ENCODE measurements at places on chromosomes 13 and 19.

- DNase-seq, result no peak
Measured at GRCh38 chr13:76758257-76758656, 127.9 kb downstream of the KCTD12 start.

- no peak for DNase-seq
Measured at GRCh38 chr19:15194938-15195337, 5.9 kb downstream of the NOTCH3 start.

- no peak for DNase-seq
Measured at GRCh38 chr13:70408865-70409264, 300.6 kb upstream of the KLHL1 start.

- DNase-seq, result no peak
Measured at GRCh38 chr13:50643060-50643459, 200.4 kb downstream of the DLEU7 start.

- DNase-seq, result no peak
Measured at GRCh38 chr13:99973163-99973807, 1.7 kb upstream of the ZIC5 start.

DNA sequence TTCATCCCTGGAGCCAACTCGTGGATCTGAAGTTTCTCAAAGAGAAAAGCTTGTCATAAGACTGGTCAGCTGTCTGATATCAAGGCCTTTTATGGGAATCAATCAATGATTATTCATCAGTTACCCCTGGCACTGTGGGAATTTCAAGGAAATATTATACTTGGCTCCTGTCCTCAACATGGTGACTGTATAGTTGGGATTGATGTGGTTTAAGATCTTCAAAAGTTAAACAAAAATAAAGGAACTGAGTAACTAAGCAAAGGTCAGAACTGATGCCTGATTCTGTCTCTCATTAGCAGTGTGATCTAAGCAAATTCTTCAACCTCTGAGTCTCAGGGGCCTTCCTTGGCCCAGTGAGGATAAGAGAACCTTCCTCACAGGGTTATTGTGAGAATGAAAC is 22.2 kb upstream of the SERPINE3 start:
- DNase-seq, result no peak

GRCh38 chr19:15669891-15670290 is 3.0 kb upstream of the CYP4F12 start:
- DNase-seq, result no peak

DNA sequence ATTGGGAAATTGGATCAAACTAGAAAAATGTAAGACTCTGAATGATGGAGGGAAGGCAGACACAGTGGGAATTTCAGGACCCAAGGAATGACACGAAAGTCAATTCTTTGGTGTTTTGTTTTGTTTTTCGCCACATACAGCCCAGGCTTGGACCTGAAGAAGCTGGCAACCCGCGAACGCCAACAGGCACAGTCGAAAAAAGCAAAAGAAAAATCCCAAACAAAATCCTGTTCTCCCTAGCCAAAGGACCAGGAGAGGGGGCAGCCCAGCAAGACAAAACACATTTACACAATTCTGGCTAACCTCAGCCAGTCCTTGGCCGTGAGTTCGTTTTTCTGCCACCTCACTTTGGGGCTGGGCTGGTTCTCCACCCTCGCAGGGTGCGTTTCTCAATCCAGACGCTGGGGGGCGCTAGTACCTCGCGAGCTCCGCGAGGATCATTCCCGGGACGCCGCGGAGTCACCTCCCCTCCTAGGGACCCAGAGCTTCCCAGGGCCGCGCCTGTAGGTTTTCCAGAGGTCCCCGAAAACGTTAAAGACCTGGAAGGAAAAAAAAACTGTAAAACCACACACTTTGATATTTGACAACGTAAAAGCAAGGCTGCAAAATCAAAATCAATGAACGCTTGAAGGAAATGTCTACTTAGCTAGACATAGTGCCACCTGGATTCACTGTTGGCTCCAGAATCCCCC is 34.9 kb upstream of the TPM4 start:
- DNase-seq, result peak; percentile 69

GRCh38 chr19:17605761-17606589 is 50.5 kb downstream of the COLGALT1 start:
- peak; percentile 83 for DNase-seq

GRCh38 chr13:94212196-94212595 is 267.3 kb downstream of the DCT start:
- no peak for DNase-seq

- DNase-seq, result no peak
Measured at GRCh38 chr19:47471381-47471732, 336 bp downstream of the SLC8A2 start.

DNA sequence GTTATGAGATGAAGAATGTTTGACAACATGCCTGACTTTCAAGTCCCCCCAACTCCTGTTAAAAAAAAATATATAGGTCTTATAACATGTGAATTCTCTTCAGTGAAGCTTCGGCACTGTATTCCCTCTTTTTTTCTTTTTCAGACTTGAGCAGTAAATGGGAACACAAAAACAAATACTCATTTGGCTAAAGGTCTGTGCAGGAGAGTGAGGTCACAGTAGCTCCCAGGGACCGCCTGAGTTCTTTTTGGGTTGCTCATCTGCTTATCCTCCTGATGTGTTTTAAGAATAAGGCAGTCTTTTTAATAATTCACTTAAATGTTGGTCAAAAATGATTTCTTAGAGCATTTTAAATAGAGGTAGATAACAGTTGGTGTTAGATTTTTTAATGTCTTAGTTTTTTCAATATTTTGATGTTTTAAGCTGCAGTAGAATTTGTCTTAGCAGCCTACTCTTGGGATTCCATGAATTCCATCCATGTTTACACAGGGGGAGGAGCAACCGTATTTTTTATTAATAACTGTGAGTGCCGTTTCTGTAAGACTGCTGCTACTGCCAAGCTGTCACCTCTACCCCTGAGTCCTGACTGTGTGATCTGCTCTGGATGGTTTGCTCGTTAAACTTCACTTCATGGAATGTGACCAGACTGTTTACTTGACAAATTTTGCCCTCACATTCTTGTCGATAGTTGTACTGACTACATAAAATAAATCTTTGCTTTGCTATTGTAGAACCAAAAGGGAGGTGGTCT is 14.9 kb downstream of the HNRNPM start:
- peak; percentile 63 for DNase-seq

GRCh38 chr13:29594303-29594709 is 1.2 kb downstream of the SLC7A1 start:
- peak; percentile 63 for DNase-seq

- DNase-seq, result no peak
Measured at GRCh38 chr13:50994651-50995050, 85.1 kb downstream of the RNASEH2B start.

- no peak for DNase-seq
Measured at GRCh38 chr19:17205237-17206140, 9.7 kb upstream of the USE1 start.

GRCh38 chr19:47152205-47152604 is 21.6 kb downstream of the SAE1 start:
- no peak for DNase-seq

- no peak for DNase-seq
Measured at GRCh38 chr13:50636007-50636704, 207.3 kb downstream of the DLEU7 start.

GRCh38 chr13:77872995-77873394 is 45.6 kb downstream of the EDNRB start:
- no peak for DNase-seq

DNA sequence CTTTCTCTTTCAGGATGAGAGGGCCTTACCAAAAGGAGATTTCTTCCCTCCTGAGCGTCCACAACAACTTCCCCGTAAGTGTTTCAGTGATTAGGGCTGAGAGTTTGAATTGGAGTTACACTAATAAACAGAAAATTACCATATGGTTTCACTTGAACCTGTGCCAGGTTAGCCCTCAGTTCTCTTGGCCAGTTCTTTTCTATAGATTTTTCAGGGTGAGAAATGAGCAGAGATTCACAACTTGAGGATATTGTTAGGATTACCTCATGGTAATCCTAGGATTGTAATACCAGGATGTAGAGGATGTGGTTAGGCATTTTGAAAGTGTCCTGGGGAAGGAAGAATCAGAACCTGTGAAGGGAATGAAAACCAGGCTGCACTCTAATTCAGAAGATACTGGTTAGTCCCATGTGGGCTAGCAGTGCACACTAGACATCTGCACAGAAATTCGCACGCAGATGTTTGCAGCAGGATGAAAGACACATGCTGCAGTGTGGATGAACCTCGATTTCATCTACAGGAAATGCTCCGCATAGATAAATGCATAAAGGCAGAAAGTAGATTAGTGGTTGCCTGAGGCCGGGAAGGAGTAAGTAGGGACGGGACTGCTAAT is 24.1 kb downstream of the HNRNPM start:
- no peak for DNase-seq

DNA sequence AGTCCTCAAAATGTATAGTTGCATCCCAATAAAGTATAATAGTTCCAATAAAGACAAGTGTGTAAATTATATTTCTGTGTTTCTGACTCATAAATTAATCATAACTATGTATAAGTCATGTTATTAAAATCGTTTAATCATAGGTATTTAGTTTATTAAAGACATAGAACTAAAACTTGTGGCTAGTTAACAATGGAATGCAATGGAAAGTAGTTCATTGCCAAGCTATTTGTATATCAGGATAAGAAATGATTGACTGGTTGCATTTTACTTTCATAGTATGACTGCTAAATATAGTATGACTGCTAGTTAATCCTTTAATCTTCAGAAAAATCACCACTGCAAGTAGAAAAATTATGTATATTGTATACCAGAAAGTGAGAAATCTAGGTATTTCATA is 16.9 kb downstream of the COG3 start:
- no peak for DNase-seq

GRCh38 chr19:10290357-10290875 is 664 bp downstream of the ICAM5 start:
- DNase-seq, result no peak

GRCh38 chr13:33138441-33138840 is 122.2 kb downstream of the KL start:
- no peak for DNase-seq

- no peak for DNase-seq
Measured at GRCh38 chr13:113607889-113608635, 23.5 kb downstream of the TFDP1 start.

GRCh38 chr13:37652596-37652995 is 54.0 kb upstream of the POSTN start:
- DNase-seq, result peak; percentile 31

DNA sequence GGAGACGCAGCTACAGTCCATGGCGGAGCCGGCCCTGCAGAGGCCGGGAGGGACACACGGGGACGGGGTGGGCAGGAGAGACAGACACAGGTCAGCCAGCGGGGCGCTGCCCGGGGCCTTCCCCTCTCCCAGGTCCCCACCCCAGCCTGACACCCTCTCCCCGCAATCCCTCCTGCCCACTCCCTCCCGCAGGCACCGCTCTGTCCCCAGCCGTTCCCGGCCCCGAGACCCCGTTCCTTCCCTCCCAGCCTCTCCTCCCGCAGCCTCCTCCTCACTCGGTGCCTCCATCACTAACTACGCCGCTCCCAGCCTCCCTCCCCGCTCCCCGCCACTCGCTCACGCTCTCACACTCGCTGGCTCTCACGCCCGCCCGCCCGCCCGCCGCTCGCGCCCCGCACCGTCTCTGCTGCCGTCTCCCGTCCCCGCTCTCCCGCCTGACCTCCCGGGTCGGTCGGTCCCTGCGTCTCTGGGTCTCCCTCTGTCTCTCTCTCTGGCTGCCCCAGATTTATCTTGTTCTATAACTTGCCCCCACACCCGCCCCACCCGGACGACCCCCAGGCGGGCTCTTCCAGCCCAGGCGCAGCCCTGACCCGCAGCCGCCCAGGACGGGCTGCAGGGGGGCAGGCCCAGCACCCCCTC is 15.2 kb downstream of the ERFL start:
- no peak for DNase-seq

- no peak for DNase-seq
Measured at GRCh38 chr19:35330475-35330874, 1.5 kb downstream of the CD22 start.

GRCh38 chr13:68030152-68030809 is 800.1 kb upstream of the PCDH9 start:
- DNase-seq, result no peak

DNA sequence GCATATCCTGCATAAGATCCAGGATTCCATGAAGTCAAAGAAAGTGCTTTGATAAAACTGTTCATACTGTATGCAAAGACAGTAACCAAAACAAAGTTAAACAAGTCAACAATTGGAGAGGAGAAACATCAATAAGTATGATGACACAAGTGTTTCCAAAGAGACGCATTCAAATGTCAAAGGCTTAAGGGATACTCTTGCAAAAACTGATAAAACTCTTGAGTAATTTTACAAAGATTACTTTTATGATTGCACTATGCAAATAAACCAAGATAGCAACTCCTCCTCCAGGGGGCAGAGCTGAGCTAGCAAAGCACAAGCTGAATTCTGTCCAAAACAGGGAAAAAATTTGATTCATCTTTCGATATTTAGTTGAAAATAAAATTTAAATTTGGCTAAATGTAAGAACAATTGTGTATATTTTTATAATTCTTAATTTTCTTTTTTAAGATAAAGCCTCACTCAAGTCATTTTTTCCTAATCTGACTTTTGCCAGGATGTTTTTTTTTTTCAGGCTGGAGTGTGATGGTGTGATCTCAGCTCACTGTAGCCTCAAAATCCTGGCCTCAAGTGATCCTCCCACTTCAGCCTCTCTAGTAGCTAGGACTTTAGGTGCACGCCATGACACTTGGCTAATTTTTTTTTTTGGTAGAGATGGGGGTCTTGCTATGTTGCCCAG is 84.0 kb downstream of the MZT1 start:
- DNase-seq, result peak; percentile 21

- no peak for DNase-seq
Measured at GRCh38 chr19:33175156-33175782, 18.9 kb upstream of the LRP3 start.

GRCh38 chr13:30968846-30969245 is 36.4 kb downstream of the TEX26 start:
- no peak for DNase-seq

- no peak for DNase-seq
Measured at GRCh38 chr13:106088085-106088484, 447.4 kb downstream of the EFNB2 start.

GRCh38 chr19:30696514-30696913 is 324.3 kb downstream of the ZNF536 start:
- DNase-seq, result no peak

DNA sequence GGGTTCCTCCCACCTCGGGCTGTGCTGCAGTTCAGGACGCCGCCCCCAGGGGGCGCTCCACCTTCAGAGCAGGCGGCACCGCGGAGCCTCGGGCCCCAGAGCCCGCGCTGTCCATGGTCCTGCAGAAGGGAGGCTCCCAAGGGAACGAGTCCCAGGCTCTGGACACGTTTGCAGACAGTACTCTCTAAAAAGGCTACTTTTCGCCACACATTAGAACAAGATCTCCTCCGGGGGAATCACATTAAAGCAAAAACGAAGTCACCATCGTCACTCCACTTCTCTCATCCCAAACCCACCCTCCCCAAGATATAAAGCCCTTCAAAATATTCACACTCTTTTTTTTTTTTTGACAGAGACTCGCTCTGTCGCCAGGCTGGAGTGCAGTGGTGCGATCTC is 4.6 kb upstream of the SIGLEC10 start:
- DNase-seq, result peak; percentile 19

- DNase-seq, result no peak
Measured at GRCh38 chr13:35741657-35742056, 265.2 kb upstream of the MAB21L1 start.

DNA sequence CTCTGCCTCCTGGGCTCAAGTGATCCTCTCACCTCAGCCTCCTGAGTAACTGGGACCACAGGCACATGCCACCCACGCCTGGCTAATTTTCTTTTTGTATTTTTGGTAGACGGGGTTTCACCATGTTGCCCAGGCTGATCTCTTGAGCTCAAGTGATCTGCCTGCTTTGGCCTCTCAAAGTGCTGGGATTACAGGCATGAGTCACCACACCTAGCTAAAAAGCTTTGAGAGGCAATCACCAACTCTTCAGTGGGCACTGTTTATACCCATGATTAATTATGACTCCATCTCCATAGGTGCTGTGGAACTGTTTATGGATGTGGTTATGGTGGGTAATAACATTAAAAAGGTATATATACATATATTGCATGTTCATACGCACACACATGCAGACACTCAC is 7.5 kb upstream of the RBM26 start:
- no peak for DNase-seq

Data from A172 (cell line).